ENCODE measurements at places on chromosomes 6 and 20. TPM values are rescaled to one million over a fixed set of nuclear protein-coding genes. Genes with fewer than 3 reads are reported as not detected.

DNA sequence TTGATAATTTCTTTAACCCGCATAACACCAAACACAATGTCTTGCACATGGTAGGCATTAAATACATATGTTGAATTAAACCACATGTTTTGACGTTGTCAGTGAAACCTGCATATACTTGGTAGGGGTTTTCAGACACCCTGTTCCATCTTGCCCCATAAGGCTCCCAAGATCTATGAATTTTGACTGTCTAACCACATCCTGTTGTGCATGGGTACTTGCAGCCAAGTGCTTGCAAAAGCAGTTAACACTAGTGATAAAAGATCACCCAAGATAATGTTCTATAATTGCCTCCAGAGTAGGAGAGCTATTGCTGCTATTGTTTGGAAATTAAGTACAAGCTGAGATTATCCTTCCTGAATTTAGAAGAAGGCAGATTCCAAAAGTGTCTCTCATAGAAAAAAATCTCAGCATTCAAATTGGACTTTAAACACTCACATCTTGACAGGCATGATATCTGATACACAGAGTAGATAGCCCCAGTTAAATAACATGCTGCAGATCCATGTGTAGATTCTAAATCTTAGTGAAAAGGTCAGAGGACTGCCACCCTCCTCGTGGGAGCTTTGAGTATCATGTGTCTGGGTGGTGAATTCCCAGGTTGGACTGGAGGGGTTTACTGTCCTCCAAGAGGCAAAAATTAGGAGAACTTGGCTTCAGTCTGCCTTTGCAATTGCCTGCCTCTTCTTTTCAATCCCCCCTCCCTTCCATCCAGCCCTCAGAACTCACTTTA lies 25.8 kb upstream of the CCN6 start:
- DNase-seq = no peak

Gene EXOC2
- 16.7 TPM for total RNA-seq

- DNase-seq = no peak
These were observed 284.7 kb upstream of the CITED2 start for GRCh38 chr6:139659196-139659595.

GRCh38 chr20:41138475-41139226 lies 1.3 kb downstream of the PLCG1 start:
- peak; percentile 82 for DNase-seq

Gene HDAC2
- 63.6 TPM for total RNA-seq

DNA sequence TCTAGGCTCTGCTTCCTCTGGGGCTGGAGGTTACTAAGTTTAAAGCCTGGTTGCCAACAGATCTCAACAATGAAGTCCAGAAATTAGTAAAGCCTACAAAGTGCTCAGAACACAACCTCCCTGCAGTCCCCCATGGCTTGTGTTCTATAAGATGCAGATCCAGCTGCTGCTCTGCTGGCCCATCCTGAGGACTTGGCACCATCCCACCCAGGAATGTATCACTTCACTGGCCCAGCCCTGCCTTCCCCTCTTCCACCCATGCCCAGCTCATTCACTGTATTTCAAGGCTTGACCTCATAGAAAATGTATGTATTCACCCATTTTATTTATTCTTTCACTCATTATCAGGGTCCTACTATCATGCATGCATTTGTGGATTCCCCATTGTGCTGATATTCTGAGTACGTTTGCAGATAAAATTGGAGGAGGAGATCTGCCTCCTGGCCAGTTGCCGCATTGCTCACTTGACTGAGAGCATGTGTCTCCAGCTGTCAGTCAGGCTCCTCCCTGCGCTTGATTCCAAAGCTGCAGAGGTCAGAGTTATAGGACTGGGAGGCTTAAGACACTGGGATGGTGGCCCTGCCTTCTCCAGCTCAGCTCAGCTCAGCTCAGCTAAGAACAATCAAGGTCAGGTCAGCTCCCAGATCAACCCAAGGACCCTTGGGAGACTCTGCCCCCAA lies 104.8 kb downstream of the MAFB start:
- DNase-seq = no peak

Gene DEFB124
- total RNA-seq = 2.9 TPM

DNA sequence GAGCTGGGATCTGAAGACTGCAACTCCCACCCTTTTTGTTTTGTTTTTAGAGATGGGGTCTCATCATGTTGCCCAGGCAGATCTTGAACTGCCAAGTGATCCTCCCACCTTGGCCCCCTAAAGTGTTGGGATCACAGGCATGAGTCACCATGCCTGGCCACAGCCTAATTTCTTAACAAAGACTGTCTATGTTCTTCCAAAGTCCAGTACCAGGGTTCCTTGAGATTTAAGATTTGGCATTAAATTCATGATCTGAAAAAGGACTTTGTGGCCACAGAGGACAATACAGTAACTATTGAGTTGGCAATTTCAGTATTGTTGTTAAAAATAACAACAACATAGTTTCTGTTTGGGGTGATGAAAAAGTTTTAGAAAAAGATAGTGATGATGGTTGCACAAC lies 28.7 kb upstream of the BEND3 start:
- no peak for DNase-seq

GRCh38 chr6:38322138-38322537 lies 317.6 kb downstream of the BTBD9 start:
- DNase-seq = no peak

Gene PI16
- total RNA-seq = 51.4 TPM

Measured in posterior vena cava (tissue), 2 donors.